ENCODE measurements at places on chromosomes 5 and 9.

DNA sequence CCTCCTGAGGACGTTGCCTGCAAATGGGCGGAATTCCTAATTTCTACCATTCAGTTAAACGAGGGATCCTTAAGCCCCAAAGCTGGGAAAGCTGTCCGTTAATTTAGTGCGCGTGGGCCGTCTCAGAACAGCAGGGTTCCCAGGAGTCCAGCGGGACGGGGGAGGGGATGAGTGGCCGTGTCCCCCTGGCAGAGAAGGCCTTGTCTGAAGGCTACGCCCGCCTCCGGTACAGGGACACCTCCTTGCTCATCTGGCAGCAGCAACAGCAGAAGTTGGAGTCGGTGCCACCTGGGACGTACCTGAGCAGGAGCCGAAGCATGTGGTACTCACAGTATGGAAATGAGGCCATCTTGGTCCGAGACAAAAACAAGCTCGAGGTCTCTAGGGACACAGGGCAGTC is 1.3 kb downstream of the BRD3OS start:
- DNase-seq, result no peak

DNA sequence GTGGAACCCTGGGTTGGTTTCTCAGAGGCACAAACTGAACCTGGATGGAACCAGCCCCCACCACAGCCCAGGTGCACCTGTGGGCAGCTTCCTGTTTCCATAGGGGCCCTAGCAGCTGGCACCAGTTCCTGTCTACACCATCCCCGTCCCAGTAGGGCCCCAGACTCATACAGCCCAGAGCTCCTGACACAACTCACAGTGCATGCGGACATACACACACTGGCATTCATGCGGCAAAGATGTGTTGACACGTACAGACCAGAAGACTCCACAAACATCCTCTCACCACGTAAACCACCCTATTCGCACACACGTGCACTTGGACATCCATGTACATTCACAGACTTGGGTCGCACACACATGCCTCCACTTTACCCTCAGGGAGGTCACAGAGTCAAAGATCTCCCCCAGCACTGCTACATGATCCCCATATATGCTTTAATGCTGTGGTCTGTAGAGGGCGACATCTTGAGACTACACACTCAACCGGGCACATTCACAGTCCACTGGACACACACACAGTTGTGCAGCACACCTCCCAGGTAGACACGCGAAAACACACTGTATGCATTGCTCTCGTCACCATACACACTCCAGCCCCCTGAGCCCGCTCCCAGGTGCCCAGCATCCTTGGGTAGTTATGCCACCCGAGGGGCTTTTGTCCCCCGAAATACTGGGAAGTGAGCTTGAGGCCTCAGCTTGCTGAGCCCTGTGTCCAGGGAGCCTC is 22.4 kb downstream of the CXXC5 start:
- no peak for DNase-seq

DNA sequence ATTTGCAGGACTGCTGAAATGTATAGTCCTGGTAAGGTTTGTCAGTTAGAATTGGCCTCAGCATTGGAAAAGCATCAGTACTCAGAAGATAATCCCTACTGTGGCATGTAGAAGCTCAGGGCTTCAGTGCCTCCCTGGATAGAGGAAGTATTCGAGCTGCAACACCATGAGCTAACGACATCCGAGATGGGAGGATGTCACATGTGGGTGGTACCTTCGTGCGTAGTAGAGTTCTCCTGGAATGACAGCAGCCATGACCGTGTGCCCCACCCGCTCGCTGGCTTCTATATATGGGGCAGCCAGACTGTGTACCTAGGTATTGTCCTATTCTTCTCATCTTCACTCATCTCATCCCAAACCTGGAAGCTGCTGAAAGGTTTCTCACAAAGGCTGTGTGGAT is 345.8 kb upstream of the KLF9 start:
- no peak for DNase-seq

DNA sequence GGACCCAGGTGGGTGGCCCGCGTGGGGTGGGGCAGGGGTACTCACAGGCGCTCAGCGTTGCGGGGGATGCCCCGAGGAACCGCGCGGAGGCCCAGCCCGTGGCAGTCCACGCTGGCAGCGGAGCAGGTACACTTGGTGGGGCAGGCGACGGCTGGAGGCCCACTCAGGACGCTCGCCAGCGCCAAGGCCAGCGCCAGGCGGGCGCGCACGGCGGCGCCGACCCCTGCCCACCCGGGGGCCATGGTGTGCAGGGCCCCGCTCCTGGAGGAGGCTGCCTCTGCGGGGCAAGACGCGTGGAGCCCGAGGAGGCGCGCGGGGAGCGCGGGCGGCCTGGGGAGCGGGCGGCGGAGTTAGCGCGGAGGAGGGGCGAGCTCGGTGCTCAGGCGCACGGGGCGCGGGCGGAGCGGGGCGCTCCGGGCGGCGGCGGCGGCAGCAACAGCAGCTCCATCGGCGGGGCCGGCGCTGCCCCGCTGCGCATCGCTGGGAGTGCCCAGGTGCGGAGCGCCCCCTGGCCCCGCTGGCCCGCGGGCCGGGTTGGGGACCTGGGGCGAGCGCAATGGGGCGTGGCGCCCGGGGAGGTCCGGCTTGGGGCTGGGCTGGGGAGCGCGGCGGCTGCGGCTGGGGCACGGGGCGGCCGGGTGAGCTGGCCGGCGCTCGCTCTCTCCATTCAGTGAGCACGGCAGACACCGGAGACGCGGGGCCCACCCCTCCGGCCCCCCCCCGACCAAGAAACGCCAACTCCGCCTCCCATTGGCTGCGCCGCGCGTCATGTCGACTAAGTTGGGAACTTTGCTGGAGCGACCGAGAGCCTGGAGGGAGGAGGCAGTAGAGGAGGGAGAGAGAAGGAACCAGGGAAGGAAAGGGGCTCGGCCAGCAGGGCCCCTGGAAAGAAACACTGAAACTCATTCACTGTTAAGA is at the start of gene SLIT3:
Gene SLIT3, minus strand, starts transcription at position 672 of the 918 bp plus-strand sequence. Its CDS starts 430 bp downstream, at position 242.
- DNase-seq, result peak; percentile 83

DNA sequence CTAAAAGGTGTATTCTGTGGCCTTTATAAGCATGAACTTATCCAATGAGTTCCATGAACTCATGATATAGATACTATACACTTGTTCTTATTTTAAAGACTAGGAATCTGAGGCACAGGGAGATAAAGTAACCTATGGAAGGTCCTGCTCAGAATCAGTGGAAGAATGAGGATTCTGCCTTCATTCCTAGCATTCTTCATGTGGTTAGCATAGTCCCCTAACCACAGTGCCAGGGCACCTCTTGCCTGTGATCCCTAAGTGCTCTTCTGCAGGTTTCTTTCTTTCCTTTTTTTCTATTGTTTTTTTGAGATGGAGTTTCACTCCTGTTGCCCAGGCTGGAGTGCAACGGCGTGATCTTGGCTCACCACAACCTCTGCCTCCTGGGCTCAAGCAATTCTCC is 174.1 kb downstream of the C9orf152 start:
- DNase-seq, result no peak

All from HAP-1 (cell line).